ENCODE measurements at places on chromosomes 3 and 15.

DNA sequence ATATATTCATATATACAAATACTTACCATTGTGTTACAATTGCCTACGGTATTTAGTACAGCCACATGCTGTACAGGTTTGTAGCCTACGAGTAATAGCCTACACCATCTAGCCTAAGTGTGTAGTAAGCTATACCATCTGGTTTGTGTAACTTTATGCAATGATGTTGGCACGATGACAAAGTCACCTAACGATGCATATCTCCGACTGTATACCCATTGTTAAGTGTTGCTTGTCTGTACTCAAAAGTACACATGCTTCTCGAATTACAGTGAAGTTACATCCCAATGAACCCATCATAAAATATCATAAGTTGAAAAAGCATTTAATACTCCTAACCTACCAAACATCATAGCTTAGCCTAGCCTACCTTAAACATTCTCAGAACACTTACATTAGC, 327.1 kb downstream of the KBTBD8 start:
- no peak for DNase-seq

- DNase-seq: peak; percentile 35
Measured at GRCh38 chr3:141789281-141789680, 26.1 kb downstream of the GRK7 start.

DNA sequence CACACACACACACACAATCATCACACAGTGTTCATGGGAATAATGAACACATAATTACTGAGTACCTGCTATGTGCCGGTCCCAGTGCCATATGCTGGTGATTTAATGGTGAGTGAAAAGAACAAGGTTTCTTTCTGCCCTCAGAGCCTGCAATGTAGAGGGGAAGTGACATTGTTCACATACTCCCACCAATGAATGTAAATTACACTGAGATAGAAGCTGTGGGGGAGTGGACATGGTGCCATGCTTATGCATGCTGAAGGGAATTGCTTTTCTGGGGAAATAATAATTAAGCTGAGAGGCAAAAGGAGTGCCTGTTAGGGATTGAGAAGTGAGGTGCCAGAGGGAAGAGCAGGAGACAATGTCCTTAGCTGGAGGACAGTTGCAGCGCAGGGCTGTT, 175.1 kb downstream of the MFSD1 start:
- no peak for DNase-seq

GRCh38 chr15:65101411-65101890, 13.5 kb downstream of the UBAP1L start:
- peak; percentile 68 for DNase-seq

DNA sequence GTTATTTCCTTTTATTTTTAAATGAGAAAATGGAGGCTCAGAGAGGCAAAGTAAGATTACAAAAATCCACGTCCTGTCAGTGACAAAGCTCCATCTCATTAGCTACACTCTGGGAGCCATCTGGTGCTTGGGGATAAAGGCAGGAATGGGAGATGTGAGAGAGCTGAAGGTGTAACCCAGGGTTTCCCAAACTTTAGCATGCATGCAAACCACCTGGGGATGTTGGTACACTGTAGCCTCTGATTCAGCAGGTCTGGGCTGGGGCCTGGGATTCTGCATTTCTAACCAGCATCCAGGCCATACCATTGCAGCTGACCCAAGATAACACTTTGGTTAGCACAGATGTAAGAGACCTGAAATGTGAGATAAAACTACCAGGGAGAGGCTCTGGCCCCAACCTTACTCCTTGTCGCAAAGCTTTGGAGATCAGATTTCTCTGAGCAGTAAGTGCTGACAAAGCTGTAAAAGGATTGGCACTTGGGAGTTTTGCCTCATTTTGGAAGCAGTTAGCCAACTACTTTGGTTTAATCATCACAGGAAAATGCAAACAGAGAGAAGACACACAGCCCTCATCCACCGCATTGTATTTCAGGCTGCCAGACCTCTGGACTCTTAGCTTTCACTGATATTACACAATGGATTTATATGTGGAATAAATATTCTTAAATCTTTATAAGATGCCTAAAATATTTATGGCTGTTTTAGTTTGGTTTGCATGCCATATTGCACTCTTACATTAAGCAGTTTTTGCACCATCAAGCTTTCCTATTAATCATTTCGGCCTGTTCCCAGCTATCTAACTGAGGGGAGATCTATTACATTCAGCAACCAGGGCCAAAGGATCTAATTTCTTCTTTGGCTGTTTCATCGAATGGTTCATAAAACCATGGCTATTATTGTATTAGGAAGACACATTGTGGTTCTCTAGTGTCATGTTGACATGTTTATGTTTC, 263.0 kb downstream of the EBLN2 start:
- DNase-seq: no peak

GRCh38 chr3:72238010-72238691, 453.2 kb upstream of the PROK2 start:
- DNase-seq: no peak

DNA sequence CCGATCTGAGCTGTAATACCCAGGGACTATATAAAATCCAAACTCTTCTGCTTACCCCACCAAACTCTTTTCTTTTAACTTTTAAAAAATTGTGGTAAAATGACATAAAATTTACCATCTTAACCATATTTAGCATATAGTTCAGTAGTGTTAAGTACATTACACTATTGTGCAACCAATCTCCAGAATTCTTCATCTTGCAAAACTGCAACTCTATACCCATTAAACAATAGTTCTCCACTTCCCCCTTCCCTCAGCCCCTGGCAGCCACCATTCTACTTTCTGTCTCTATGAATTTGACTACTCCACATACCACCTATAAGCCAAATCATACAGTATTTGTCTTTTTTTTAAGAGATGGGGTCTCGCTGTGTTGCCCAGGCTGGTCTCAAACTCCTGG, 38.7 kb downstream of the SENP8 start:
- no peak for DNase-seq

DNA sequence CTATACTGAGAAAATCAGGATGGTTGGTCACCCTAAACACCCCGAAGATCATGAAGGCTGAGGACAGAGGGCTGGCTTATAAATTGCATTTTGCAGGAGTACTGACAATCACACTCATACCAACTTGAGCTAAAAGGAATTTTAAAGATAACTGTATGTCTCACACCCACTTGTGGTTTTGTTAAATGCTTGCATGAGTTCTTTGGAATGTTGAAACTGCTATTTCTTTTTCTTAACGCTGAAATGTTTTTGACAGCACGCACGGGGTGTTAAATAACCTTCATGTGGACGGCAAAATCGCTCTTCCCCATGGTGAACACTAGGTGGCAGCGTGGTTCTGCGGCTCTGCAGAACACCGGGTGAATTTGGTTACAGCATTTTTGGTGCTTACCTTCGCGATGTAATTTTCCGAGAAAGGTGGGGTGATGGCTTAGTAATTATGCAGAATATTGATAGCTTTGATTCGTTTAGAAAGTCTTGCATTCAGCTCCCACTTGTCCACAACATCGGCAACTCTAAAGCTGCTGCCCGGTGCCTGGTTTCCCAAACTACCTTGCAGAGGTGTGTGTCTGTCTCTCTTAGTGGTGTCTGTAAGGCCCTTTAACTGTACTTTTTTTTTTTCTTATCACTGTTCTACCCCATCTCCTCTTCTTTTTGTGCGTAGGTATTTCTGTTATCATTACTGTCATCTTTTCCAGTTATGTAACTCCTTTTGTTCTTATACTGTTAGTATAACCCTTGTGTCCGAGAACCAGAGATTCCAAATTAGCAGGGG, 51.7 kb downstream of the ARNT2 start:
- no peak for DNase-seq

DNA sequence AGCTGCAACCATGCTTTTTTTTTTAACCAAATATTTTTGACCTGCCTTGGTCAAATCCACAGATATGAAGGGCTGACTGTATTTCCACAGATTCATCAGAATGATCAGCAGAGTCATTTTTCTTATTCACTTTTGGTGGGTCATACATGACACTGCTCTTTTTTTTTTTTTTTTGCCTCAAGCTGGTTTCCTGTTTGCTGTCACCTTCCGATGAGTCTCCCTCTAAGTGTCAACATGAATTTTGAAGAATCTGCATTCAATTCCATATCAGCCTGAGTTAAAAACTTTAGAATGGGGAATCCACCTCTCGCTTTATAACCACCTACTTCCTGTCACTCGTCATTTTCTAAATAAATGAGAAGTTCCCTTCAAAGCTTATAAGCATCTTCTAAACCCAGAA, 2.2 kb upstream of the SLC12A8 start:
- no peak for DNase-seq

- DNase-seq: no peak
Measured at GRCh38 chr15:41169781-41170180, 53.7 kb upstream of the INO80 start.

DNA sequence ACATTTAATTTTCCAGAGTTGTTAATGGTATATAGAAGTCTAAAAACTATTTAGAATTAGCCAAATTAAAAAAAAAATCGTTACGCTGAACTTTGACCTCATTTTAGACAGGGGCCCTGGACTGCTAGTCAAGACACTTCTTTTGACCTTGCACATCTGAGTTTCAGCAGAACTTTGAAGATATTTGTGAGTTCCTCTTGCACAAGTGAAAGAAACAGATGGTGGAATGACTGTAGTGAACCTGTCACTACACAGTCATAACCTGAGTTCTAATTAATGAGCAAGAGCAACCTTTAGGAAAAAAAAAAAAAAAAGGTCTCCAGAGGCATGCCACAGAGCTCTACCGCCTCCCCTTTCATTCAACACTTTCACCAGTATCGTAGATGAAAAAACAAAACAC, 5.3 kb downstream of the MYO5C start:
- no peak for DNase-seq

DNA sequence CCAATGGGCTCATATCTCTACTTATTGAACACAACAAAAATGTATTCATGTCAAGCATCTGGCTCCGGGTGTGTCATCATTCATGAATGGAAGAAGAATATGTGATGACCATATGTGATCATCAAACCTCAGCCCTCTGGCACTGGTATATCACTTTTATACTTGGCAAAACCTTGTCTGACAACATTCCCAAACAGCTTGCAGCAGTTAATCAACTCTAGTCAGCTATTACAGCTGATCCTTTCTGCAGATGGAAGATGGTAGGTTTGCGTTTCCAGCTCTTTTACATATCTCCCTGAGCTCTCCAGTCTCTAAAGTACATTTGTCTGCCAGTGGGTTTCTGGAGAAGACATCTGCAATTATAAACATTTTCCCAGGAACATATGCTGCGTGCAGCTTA, 6.6 kb downstream of the PLSCR5 start:
- DNase-seq: no peak

- DNase-seq: no peak
Measured at GRCh38 chr3:156687023-156687422, 12.6 kb downstream of the TIPARP start.

GRCh38 chr3:37666618-37667017, 195.1 kb upstream of the CTDSPL start:
- no peak for DNase-seq

- DNase-seq: no peak
Measured at GRCh38 chr3:132088291-132088690, 53.5 kb upstream of the CPNE4 start.

DNA sequence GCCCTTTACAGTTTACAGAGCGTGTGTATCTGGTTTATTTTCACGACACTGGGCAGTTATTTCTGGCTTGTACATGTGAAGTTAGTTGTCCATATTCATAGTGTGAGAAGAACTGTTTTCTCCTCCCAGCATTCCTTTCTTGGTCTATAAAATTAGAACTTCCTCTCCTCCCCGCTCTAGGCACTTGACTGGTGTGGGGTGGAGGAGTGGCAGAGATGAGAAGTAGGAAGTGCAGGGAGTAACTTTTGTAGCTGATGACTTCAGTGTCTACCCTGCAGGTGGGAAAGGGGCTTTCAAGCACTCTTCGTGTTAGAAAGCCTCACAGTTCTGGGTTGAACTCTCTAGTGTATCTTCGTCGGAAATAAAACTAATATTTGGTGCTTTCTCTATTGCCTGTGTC, 13.4 kb downstream of the APOD start:
- DNase-seq: no peak

DNA sequence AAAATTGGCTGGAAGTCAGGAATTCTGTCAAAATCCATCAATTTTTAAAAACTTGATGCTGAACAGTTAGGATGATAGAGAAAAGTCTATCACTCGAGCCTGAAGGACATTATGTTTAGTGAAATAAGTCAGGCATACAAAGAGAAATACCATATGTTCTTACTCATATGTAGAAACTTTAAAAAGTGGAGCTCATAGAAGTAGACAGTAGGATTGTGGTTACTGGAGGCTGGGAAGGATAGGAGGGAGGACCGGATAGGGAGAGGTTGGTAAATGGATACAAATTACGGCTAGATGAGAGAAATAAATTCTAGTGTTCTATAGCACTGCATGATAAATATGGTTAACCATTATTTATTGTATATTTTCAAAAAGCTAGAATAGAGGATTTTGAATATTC, 389.5 kb upstream of the RASGRP1 start:
- no peak for DNase-seq

GRCh38 chr3:38542401-38543298, 46.5 kb downstream of the EXOG start:
- DNase-seq: no peak

- DNase-seq: no peak
Measured at GRCh38 chr3:9777694-9778021, 7.9 kb upstream of the CAMK1 start.

DNA sequence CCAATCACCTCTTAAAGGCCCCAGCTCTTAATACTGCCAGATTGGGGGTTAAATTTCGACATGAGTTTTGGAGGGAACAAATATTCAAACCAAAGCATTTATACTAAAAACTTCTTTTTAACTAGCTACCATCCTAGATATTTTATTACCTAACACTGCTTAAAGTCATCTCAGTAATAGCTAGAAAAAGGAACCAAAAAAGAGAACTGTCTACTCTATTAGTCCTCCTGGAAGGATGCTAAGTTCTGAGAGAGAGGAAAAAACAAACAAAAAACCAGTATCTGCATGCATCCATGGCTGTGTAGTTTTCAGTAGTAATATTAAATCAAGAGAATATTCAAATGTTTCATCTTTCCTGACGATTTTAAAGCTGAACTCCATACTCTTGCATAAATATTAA, 5.8 kb downstream of the CPOX start:
- no peak for DNase-seq

DNA sequence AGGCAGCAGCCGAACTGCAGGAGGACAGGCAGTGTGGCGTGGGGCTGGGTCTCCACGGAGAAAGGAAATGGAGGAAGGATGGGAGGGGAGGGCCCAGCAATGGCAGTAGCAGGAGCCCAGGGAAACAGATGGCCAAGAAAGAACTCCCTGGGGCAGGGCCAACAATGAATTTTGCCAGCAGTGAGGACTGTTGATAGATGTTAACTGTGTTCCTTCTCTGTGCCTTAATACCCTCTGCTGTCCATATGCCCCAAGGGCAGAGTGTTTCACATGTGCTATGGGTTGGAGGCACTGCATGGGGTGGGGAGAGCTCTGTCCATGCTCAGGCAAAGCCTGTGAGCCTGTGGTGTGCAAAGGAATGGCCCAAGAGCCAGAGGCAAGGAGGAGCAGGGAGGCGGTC, 70.8 kb upstream of the POMGNT2 start:
- no peak for DNase-seq

GRCh38 chr3:129121016-129121791, 400 bp downstream of the RAB43 start:
- no peak for DNase-seq

Data from iPS DF 19.7 (cell line).